ENCODE measurements at places on chromosomes 7 and 10.

DNA sequence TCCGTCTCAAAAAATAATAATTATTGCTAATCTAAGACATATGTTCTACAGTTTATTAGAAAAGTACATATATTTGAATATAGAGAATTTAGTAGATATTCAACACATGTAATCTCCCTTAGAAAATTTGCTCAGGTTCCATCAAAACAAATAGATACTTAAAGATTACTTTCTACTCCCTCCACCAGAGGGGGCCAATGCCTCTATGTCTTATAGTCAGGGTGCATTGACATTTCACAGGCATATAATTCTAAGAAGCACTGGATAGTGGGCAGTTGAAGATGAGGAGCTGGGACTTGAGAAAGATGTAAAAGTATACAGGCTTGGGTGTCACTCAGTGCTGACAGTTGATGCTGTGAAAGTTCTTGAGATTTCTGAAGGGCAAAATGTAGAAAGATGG is 301.6 kb upstream of the HPS1 start:
- DNase-seq = peak; percentile 44

GRCh38 chr7:110264288-110264687 is 826.6 kb upstream of the LRRN3 start:
- DNase-seq = no peak

DNA sequence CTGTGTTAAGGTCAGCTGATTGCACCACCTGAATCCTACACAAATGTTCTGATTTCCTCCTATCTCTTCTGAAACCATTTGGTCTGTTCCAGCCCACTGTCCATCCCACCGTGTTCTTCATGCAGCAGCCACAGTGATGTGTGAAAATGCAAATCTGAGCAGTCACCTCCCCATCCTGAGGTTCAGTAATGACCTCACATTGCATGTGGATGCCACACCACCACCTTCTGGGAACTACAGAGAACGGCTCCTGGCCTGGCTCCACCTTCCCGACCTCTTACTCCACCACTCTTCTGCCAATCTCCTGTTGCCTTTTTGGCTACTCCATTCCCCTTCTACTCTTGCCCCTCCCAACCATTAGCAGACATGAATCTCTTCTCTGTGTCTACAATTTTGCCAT is 244.4 kb downstream of the TNS3 start:
- DNase-seq = no peak

GRCh38 chr10:99630433-99630832 is 10.2 kb upstream of the SLC25A28 start:
- DNase-seq = peak; percentile 49

- no peak for DNase-seq
Measured at GRCh38 chr7:82821037-82821436, 341.6 kb downstream of the PCLO start.

DNA sequence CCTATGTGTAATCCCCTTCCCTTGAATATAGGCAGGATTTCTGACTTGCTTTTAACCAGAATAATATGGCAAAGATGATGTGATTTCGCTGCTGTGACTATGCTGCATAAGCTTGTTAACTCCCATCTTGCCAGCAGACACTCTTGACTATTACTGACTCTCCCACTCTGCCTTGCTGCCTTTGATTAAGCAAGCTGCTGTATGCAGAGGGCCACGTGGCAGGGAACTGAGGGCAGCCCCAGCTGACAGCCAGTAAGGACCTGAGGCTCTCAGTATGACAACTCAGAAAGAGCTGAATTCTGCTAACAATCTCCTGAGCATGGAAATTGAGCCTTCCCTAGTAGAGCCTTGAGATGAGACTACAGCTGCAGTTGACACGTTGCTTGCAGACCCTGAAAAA is 279.4 kb upstream of the CACNA2D1 start:
- no peak for DNase-seq

DNA sequence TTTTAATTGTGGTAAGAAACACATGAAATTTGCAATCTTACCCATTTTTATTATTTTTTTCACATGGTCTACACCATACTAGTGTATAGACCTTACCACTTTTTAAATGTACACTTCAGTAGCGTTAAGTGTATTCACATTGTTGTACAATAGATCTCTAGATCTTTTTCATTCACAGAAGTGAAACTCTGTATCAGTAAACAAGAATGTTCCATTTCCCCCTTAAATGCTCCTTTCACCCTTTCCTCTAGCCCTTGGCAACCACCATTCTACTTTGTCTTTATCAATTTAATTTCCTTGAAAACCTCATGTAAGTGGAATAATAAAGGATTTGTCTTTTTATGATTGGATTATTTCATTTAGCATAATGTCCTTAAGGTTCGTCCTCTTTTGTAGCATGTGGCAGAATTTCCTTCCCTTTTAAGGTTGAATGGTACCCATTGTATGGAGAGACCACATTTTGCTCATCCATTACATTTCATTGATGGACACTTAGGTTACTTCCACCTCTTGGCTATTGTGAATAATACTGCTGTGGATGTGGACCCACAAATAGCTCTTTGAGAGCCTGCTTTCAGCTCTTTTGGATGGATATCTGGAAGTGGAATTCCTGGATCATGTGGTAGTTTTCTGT is 45.7 kb downstream of the SNX10 start:
- DNase-seq = no peak

DNA sequence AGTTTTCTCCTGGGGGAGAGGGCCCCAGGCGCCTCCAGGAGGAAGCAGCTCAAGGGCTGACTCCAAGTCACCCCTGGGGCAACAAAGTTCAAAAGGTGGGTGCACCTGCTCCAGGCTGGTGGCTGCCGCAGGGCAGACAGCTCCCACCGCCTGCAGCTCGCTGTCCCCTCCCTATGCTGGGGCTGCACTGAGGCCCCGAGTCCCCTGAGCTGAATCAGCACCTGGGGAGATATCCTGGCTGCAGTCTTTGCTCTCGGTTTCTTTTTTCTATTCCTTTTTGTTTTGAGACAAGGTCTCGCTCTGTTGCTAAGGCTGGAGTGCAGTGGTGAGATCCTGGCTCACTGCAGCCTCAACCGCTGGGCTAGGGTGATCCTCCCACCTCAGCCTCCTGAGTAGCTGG is 183.4 kb downstream of the DNAJB6 start:
- no peak for DNase-seq

GRCh38 chr10:22253580-22253882 is 35.7 kb upstream of the EBLN1 start:
- DNase-seq = no peak

DNA sequence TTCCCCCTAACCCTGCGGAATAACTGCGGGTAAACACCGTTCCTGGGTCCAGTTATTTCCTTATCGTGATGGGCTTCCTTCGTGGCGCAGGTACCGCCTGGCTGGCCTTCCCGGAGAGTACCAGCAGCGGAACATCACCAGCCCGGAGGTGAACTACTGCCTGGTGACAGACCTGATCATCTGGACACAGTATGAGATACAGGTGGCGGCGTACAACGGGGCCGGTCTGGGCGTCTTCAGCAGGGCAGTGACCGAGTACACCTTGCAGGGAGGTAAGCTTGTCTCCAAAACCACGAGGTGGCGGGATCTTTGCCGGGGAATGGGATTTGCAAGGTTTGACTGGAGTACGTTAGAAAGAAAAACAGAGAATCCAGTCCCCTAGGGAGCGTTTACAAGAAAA is 665.0 kb upstream of the FOXK1 start:
- DNase-seq = no peak

DNA sequence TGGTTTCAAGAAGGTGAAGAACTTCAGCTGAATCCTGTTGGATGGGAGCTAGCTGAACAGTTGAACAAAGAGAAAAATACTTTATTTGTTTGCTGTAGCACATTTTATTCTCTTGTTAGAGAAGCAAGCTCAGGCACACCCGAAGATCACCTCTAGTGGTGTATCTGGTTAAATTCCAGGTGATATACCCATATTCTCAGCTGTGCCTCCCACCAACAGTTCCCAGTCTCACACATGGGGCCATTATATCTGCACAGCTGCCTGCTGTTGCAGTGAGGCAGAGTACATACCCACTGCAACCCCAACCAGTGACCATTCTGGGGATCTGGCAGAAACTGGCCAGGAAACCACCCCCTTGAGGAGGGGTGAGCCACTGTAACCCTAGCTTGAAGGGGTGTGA is 9.2 kb downstream of the BTAF1 start:
- DNase-seq = no peak

- peak; percentile 84 for DNase-seq
Measured at GRCh38 chr7:47392241-47392759, 189.6 kb downstream of the TNS3 start.

DNA sequence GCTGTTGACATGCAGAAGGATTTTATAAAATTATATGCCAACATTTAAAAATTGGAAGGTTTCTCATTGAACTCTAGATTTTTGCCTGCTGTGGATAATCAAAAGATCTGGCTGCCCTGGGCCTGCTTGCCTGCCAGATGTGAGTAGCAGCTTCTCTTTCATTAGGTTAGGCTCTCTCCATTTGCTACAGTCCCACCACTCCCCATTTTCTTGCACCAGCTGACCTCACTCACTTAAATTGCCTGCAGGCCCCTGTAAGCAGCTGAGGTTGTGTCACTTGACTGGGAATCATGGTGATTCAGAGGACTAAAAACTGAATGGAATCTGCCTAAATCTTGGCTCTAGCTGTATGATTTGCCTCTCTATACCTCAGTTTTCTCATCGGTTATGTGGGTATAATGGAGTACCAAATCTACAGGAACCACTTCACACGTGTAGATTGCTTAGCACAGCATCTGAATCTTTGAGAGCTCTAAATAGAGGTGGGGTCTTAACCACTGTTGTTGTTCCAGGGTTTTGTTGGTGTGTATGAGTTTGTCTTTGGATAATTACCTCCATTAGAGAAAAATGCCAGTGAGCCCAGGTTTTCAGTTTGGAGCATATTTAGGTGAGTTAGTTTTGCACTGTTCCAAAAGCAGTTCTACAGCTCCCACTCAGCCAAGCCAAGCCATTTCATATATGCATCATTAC is 18.6 kb upstream of the RAPGEF5 start:
- DNase-seq = no peak

- DNase-seq = no peak
Measured at GRCh38 chr10:96138102-96138501, 8.0 kb downstream of the ZNF518A start.

- DNase-seq = no peak
Measured at GRCh38 chr7:25454562-25455041, 226.3 kb upstream of the NPVF start.

GRCh38 chr7:134187893-134188292 is 60.8 kb downstream of the LRGUK start:
- no peak for DNase-seq

DNA sequence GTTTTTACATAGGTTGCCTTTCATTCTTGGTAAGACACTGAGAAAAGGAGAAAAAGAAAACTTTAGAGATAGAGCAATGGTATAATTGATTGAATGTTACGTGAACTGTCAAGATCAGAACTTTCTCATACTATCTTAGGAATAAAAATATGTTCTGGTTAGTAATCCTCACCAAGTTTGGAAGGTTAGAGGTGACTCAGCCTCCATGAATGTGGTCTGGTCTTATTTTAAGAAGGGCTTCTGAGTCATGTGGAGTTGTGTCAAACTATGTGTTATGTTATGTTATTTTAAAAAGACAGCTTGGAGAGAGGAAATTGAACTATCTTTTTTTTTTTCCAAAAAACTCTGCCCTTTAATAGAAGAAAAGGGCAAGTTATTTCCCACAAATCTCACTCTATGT is 458.6 kb upstream of the KLF6 start:
- DNase-seq = peak; percentile 99

DNA sequence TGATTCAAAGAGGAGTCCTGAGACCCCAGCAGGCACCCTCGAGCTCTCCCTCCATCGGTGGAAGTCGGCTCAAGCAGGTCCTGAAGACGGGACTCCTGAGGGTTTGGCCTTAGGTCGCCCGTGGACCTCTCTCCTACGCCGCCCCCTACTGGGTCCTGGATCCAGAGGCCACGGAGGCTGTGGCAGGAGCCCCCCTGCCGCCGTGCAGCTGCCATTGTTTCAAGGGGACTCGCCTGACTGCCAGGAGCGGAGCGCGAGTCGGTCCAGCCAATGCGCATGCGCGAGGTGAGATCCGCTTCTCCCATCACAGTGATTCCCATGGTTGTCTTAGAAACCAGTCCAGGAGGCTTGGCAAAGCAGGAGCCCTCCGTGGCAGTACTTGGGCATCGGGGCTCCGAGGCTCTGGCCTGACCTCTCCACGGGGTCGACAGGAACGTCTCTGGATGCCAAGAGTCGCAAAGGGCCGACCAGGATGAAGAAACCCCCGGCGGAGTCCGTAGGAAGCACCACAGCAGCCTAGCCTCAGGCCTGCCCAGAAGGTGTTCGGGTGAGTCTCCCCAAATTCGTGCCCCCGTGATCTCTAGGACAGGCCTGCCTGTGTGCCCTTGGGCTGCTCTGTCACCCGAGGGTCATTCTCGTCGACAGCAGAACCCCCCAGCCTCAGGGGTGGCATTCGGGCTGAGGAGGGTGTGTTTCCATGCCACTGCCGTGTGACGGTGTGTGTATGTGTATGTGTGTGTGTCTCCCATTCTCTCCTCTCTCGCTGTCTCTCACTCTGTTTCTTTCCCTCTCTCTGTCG is 322.3 kb downstream of the ZNF716 start:
- no peak for DNase-seq

DNA sequence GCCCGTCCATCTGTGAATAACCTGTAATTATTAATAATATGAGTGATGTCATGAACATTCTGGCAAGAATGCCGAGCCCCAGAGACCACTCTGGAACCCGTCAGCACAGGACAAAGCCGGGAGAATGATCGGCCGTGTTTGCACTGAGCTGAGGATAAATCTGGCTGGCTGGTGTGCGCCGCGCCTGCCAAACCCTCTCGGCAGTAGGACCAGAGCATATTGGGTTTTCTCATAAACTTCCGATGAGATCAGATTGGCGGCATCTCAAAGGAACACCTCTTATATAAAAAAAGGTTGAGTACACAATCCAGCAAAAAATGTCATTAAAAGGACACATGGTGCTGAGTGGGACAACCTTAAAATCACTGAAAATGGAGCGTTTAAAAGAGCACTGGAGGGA is 296.0 kb upstream of the MKI67 start:
- DNase-seq = no peak

GRCh38 chr7:44685723-44686122 is 62.9 kb upstream of the ZMIZ2 start:
- DNase-seq = no peak

- peak; percentile 91 for DNase-seq
Measured at GRCh38 chr7:40298421-40298820, 163.6 kb downstream of the SUGCT start.

DNA sequence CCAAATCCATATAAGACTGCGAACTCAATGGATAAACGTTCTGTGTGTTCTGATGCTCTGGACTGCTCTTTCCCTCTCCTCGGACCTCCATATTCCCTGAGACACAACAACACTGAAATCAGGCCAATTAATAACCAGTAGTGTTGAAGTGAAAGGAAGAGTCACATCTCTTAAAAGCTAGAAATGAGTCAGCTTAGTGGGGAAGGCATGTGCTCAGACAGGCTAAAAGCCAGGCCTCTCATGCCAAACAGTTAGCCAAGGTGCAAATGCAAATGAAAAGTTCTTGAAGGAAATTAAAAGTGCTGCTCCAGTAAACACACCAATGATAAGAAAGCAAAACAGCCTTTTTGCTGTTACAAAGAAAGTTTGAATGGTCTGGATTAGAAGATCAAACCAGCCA is 29.3 kb downstream of the TNS3 start:
- peak; percentile 48 for DNase-seq

DNA sequence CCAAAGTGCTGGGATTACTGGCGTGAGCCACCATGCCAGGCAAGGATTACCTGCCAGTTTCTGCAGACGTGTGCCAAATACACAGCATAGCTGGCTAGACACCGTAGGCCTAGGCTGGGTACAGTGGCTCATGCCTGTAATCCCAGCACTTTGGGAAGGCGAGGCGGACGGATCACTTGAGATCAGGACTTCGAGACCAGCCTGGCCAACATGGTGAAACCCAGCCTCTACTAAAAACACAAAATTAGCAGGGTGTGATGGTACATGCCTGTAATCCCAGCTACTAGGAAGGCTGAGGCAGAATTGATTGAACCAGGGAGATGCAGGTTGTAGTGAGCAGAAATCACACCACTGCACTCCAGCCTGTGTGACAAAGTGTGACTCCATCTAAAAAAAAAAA is 868 bp downstream of the RFC2 start:
- DNase-seq = no peak
